ENCODE measurements at places on chromosomes 7 and 10. TPM values are rescaled to one million over a fixed set of nuclear protein-coding genes. Genes with fewer than 3 reads are reported as not detected.

Gene CHAT
- polyA plus RNA-seq, result not detected

Gene CLCN1
- 2.6 TPM for polyA plus RNA-seq

Gene INMT
- 8.3 TPM for polyA plus RNA-seq

Gene EPHA1
- polyA plus RNA-seq, result 6.0 TPM

Gene ABCA13
- 0.06 TPM for polyA plus RNA-seq

Gene GPR26
- not detected for polyA plus RNA-seq

Gene AQP1
- polyA plus RNA-seq, result 91.6 TPM

Gene ADAP1
- polyA plus RNA-seq, result 3.2 TPM

Gene CCZ1B
- polyA plus RNA-seq, result 46.5 TPM

Gene NUTM2A
- polyA plus RNA-seq, result 4.1 TPM

Gene CYP3A5
- polyA plus RNA-seq, result 0.71 TPM

Gene HYAL4
- polyA plus RNA-seq, result 0.05 TPM

Gene RTKN2
- polyA plus RNA-seq, result 4.5 TPM

Gene SUGCT
- polyA plus RNA-seq, result 2.2 TPM

Gene DNAJC9
- 19.8 TPM for polyA plus RNA-seq

Gene SPDYE3
- 5.7 TPM for polyA plus RNA-seq

Gene CYREN
- 27.8 TPM for polyA plus RNA-seq

Gene ZNF485
- polyA plus RNA-seq, result 2.7 TPM

Gene SLC13A1
- polyA plus RNA-seq, result not detected

Gene LIPJ
- polyA plus RNA-seq, result not detected

Gene ZNF467
- polyA plus RNA-seq, result 7.4 TPM

Gene CDHR3
- polyA plus RNA-seq, result 22.2 TPM

Gene DLG5
- 20.6 TPM for polyA plus RNA-seq

Gene SCART1
- 1.5 TPM for polyA plus RNA-seq
